Skeletal muscle tissue (tissue), 5 donors: ENCODE measurements at places on chromosomes 4 and X. TPM values are rescaled to one million over a fixed set of nuclear protein-coding genes. Genes with fewer than 3 reads are reported as not detected.

The DGAT2L6 gene
- total RNA-seq = not detected

The CT45A5 gene
- total RNA-seq = not detected

The FAM184B gene
- 4.2 TPM for total RNA-seq

The SORCS2 gene
- 3.1 TPM for total RNA-seq

The FATE1 gene
- total RNA-seq = 0.52 TPM

The TMEM150C gene
- 4.2 TPM for total RNA-seq

The EGF gene
- total RNA-seq = 24.5 TPM

The KDM6A gene
- total RNA-seq = 21.9 TPM

The SSX2B gene
- not detected for total RNA-seq

The SH2D1A gene
- total RNA-seq = 1.0 TPM

The HELT gene
- total RNA-seq = not detected

The NXF3 gene
- not detected for total RNA-seq

The RUFY3 gene
- total RNA-seq = 60.0 TPM

The CTPS2 gene
- 24.5 TPM for total RNA-seq

The ADGRG4 gene
- total RNA-seq = under 0.01 TPM

The NEXMIF gene
- 1.0 TPM for total RNA-seq

The C4orf36 gene
- not detected for total RNA-seq

The CFP gene
- 3.7 TPM for total RNA-seq

The MSX1 gene
- total RNA-seq = 1.6 TPM

The OR13H1 gene
- total RNA-seq = not detected

The NDNF gene
- total RNA-seq = 5.2 TPM

The GRID2 gene
- 1.6 TPM for total RNA-seq

The FAT4 gene
- 66.3 TPM for total RNA-seq

The POLR2B gene
- 101 TPM for total RNA-seq

The FGF2 gene
- total RNA-seq = 8.4 TPM

The TMSB15A gene
- total RNA-seq = 6.3 TPM

The TMEM144 gene
- 2.6 TPM for total RNA-seq

The FRYL gene
- 66.3 TPM for total RNA-seq

The TMEM255A gene
- total RNA-seq = 3.1 TPM

The FABP2 gene
- total RNA-seq = not detected

The STATH gene
- total RNA-seq = not detected

The SASH3 gene
- total RNA-seq = 2.6 TPM

The MTMR8 gene
- 2.6 TPM for total RNA-seq

The MXRA5 gene
- 34.4 TPM for total RNA-seq
